ENCODE measurements at places on chromosomes 7 and 10.
A peak's percentile ranks its signal among the peaks of the same experiment; 100 is the strongest.

- DNase-seq, result no peak
These were observed 49.1 kb upstream of the C1QL3 start for GRCh38 chr10:16570731-16571130.

DNA sequence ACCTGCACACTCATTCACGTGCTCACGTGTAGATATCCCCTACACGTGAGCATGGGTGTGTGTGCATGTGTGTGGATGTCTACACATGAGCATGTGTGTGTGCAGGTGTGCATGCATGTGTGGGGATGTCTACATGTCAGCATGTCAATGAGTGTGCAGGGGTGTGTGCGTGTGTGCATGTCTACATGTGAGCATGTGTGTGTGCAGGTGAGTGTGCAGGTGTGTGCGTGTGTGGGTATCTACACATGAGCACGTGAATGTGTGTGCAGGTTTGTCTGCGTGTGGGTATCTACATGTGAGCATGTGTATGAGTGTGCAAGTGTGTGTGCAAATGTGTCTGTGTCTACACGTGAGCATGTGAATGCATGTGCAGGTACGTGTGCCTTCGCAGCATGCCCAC is 274.8 kb downstream of the PTPRN2 start:
- no peak for DNase-seq

- DNase-seq, result no peak
These were observed 5.7 kb downstream of the NRF1 start for GRCh38 chr7:129617178-129617577.

DNA sequence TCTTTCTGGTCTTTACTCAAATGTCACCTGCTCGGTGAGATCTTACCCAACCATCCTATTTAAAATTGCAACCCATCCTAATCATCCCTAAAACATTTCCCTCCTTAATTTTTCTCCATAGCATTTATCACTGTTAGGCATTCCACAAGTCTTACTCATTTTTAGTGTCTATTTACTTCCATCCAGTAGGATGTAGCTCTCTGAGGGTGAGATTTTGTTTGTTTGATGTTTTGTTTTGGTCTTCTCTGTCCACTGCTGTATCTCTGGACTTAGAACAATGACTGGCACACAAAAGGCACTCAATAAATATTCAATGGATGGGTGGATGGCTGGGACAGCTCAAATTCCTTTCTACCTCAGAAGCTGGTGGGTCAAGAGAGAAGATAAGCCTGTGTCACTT is 15.8 kb upstream of the DUSP5 start:
- DNase-seq, result no peak

DNA sequence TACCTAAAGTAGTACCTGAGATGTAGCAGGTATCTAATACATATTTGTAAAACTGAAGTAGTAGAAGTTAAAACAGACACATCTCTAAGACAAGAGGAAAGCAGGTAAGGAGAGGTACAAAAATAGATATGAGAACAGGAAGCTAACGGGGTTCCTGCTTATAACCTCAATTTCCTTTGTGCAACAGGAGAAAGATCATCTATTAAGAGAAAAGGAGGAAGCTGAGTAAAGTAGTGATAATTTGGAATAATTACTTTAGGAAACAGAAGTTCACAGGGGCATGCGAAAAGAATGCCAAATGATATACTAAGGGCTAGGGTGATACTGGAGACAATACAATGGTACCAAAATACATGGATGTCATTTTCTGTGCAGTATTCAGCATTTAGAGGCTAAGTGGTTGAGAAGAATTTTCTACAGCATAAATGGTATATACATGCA is 108.7 kb downstream of the NRBF2 start:
- no peak for DNase-seq

DNA sequence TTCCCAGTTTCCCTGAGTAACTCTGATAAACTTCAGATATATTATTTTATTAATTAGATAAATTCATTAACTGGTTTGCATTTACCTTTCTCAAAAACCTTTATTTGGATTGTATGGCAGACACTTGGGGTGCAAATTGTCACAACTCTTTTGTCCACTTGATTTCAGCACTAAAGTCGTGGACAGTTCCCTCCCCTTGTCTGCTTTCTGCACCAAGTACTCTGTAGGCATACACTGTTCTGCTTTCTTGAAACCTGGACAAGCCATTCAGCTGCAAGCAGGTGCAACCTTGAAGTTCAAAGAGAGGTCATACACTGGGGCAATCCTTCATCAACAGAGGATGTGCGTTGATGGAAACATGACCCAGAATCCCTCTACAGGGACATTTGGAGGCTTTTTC is 162.9 kb downstream of the ARL5B start:
- no peak for DNase-seq

DNA sequence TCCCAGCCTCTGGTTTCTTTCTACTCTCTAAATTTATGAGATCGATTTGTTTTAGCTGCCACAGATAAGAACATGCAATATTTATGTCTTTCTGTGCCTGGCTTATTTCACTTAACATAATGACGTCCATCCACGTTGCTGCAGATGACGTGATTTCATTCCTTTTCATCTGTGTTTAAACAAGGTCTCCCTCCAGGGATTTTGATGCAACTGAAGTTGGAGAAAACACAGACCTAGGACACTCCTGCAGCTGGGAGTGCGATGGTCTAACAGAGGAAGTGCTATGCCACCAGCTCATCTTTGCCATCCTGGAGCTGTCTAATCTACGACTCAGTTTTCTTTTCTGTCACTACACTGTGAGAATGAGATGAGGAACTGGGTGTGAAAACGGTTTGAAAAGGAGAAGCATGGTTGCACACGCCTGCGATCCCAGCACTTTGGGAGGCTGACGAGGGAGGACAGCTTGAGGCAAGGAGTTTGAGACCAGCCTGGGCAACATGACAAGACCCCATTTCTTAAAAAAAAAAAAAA is 1.5 kb upstream of the KCTD7 start:
- no peak for DNase-seq

GRCh38 chr7:120609136-120609753 is 248.7 kb downstream of the TSPAN12 start:
- DNase-seq, result no peak

DNA sequence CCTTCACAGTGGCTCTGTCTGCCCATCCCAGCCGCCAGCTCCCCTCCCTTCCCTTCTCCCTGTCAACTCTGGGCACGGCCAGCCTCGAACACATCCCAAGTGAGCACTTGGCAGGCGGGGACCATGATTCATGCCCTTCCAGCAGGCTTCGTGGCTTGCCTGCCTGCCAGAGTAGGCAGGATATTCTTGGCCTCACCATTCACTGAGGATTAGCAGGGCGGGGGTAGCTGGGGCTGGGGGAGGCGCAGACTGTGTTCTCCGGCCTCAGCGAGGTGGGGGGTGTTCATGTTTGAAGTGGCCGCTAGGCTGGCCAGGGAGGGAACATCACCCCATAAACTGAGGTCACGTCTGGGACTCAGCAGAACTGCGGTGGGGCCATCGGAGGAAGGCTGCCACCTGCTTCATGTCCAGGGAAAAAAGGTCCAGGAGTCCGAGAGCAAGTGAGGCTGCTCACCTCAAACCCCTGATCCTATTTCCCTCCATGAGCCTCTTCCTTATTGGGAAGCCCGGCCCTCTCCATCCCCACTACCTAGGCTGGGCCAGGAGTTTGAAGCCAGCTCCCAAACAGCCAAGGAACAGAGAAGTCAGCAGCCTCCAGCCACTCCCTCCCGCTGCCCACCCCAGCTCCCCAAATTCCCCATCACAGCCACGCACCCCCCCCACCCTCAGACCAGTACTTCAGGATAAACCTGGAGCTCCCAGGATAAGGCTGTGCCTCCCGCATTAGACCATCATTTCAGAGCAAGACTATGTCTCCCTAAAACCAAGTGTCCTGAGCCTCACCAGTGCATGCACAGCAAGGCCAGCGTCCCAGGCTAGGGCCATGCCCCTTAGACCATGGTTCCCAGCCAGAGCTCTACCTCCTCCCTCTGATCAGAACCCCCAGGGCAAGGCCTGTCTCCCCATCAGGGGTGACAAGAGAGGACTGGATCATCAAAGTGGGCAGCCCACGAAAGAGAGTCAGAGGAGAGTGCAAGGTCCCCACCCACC is 42.8 kb upstream of the RABGEF1 start:
- no peak for DNase-seq

DNA sequence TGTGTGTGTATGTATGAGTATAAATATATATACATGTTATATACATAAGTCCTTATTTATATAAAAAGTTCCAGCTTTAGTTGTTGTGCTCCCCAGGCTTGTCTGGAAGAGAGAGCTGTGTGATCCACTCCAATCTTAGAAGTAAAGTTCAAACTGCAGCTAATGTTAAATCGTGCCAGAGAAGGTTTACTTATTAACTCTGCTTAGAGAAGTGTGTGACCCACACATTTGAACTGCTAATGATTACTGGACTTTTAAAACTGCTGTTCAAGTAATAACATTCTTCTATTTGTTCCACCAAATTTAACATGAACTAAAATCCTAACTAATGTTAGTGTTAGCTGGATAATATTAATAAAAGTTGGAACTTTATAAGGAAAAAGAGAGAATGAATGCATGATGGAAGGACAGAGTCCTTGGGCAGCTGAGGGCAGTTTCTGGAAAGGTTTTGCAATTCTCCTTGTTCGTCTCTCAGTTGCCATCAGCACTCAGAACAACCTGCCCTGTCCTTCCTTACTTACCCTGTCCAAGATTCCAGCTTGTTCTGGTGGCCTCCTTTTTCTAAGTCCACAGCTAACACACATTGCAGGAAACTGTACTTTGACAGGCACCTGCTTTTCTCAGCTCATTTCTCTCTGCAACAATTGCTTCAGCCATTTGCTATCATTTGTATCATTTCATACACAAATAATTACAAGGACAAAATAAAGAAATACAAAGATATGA is 162.6 kb downstream of the FAM107B start:
- DNase-seq, result no peak

- no peak for DNase-seq
These were observed 412.1 kb downstream of the SUGCT start for GRCh38 chr7:40546616-40547501.

GRCh38 chr7:143265017-143265693 is 1.9 kb downstream of the GSTK1 start:
- no peak for DNase-seq

GRCh38 chr7:20358762-20359282 is 28.1 kb downstream of the ITGB8 start:
- no peak for DNase-seq

GRCh38 chr10:2839081-2839725 is 228.1 kb upstream of the PFKP start:
- DNase-seq, result peak; percentile 49

DNA sequence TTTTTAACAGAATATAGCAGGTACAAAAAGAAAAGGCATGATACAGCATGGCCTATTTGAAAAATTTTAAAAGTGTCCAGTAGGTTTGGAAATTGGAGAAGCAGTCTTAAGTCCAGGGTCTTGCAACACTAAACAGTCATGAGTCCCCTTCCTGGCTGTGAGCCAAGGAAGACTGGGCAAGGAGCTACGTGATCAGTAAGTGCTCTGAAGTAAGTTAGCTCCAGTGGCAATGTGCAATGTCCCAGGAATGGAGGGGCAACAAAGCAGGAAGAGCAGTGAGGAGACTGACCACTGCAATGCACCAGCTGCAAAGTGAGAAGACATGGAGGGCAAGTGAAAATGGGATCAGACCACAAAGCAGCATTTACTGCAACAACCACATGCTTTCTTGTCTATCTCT is 72.9 kb upstream of the GRID1 start:
- no peak for DNase-seq

GRCh38 chr7:149385195-149385950 is 75.5 kb downstream of the ZNF777 start:
- DNase-seq, result no peak

- DNase-seq, result no peak
These were observed 28.9 kb upstream of the BMPR1A start for GRCh38 chr10:86727470-86727869.

GRCh38 chr10:102641402-102641801 is 2.9 kb upstream of the TRIM8 start:
- DNase-seq, result no peak

- no peak for DNase-seq
These were observed 147.7 kb downstream of the UBE2H start for GRCh38 chr7:129804890-129805719.

DNA sequence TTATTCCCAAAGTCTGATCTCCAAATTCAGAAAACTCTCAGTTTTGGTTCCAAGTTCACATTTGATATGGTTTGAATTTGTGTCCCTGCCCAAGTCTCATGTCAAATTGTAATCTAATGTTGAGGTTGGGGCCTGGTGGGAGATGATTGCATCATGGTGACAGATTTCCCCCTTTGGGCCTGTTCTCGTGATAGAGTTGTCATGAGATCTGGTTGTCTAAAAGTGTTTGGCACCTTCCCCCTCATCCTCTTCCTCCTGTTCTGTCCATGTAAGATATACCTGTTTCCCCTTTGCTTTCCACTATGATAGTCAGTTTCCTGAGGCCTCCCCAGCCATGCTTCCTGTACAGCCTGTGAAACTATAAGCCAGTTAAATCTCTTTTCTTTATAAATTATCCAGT is 138.6 kb downstream of the ARL4A start:
- no peak for DNase-seq

- DNase-seq, result no peak
These were observed 37.7 kb upstream of the SLC26A4 start for GRCh38 chr7:107622894-107623293.

GRCh38 chr10:24869354-24870015 is 82.9 kb downstream of the PRTFDC1 start:
- DNase-seq, result no peak

DNA sequence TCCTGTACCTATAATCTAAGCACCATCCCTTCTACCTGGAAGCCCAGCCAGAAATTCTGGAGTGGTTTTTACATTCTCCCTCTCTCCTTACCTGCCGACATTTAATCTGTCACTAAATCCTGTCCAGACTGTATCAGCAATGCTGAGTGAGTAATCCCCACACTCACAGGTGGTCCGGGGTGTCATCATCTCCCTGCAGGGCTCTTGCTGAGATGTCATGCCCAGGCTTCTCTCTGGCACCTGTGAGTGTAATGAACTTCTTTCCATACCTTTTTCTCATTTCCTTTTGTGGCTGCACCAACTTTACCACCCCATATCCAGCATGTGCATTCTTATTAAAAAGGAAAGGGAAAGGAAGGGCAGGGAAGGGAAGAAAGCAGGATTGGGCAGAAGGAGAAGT is 355.2 kb downstream of the CCSER2 start:
- no peak for DNase-seq

DNA sequence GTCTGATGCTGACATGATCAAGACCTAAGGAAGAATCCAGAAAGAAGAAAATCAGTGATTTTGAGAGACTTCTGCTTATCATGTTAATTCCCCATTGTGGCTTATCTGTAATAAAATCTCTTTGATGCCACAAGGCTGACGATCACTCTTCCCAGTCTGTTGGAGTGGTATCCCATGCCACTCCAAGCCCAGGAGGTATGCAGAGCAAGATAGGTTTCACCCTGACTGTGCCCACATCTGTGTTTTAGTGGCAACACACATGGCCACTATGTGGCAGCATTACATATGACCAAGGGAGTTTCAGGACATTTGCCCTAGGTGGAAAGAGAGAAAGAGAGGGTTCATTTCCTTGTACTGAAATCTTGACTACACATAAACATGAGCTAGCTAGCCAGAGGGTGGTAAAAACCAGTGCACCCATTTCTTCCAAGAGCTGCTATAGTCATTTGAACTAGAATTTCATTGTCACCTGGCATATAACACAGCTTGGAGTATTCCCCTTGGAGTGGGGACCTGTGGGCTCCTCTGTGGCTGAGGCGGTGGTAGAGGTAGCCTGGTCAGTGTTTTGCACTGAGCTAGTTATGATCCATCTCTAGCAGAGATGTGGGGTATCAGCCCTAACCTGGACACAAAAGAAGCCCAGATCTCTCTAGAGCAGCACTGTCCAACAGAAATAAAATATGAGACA is 20.8 kb downstream of the LAMB4 start:
- no peak for DNase-seq

All from NCI-H774 (cell line).